ENCODE measurements at places on chromosomes 4 and X. TPM values are rescaled to one million over a fixed set of nuclear protein-coding genes. Genes with fewer than 3 reads are reported as not detected.

The POU4F2 gene
- not detected for total RNA-seq

The NLGN3 gene
- total RNA-seq = 0.12 TPM

The CT47B1 gene
- not detected for total RNA-seq

The PAGE4 gene
- total RNA-seq = not detected

The MAGEE2 gene
- not detected for total RNA-seq

The HPGDS gene
- not detected for total RNA-seq

The MAGEA11 gene
- not detected for total RNA-seq

The DGAT2L6 gene
- not detected for total RNA-seq
